Psoas muscle (tissue), 8 donors: ENCODE measurements at places on chromosomes 5 and 9. TPM values are rescaled to one million over a fixed set of nuclear protein-coding genes. Genes with fewer than 3 reads are reported as not detected.

Gene GARIN3
- not detected for polyA plus RNA-seq

Gene LRRC26
- polyA plus RNA-seq, result not detected

Gene OSMR
- polyA plus RNA-seq, result 3.3 TPM

Gene CD274
- polyA plus RNA-seq, result 0.69 TPM

- no peak for DNase-seq
Observed at GRCh38 chr5:110727025-110727314, 499 bp upstream of the TMEM232 start.

- DNase-seq, result peak; percentile 42
Observed at GRCh38 chr5:1826235-1826980, 25.2 kb downstream of the NDUFS6 start.

- DNase-seq, result no peak
Observed at GRCh38 chr5:82855893-82856550, 221.2 kb downstream of the TMEM167A start.

- no peak for DNase-seq
Observed at GRCh38 chr9:133443982-133444381, 15.8 kb upstream of the CACFD1 start.
